Stimulated activated CD8-positive, alpha-beta memory T cell treated with anti-CD3 and anti-CD28 coated beads, Interleukin-2, amount 100 ng/mL, for 48 hours (primary cell): ENCODE measurements at places on chromosomes 5 and 9.

DNA sequence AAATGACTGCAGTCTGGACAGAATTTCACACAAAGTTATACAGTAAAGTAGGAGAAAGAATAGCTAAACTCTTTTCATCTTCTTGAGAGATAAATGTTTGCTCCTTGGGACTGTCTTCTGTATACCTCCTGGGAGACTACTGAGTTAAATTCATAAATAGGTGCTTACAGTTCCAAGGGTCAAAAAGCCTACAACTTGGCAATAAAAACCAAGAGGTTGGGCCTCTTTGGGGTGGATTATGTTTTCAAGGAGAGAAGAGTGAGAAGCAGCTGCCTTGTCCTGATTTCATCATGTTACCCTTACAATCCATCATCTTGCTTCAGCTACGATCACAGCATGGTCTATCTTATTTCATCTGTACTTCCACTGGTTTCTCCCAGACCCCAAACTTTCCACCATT, 213.2 kb upstream of the RPS23 start:
- DNase-seq, result no peak

GRCh38 chr5:173053041-173053440, 3.1 kb upstream of the CREBRF start:
- no peak for DNase-seq

GRCh38 chr5:157546456-157547100, 29.0 kb downstream of the ADAM19 start:
- DNase-seq, result no peak

DNA sequence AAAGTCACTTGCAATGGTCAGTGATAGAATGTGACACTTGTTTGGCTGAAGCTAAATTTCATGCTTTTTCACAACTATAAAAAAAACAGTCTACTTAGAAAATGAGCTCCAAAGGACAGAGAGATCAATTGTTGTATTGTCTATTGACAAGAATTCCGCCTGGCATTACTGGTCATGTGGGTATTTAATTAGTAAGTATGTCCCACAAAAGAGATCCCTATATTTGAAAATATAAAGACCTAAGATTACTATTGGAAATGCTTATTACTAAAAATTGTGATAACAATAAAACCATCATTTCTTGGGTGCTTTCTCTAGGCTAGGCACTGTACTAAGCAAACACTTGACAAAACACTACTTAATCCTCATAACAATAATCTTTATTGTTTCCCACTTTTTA, 745.2 kb upstream of the C9orf72 start:
- DNase-seq, result no peak

- no peak for DNase-seq
Measured at GRCh38 chr5:10789021-10789420, 28.0 kb upstream of the DAP start.

GRCh38 chr9:29798599-29798998, 2225.3 kb upstream of the C9orf72 start:
- DNase-seq, result no peak

DNA sequence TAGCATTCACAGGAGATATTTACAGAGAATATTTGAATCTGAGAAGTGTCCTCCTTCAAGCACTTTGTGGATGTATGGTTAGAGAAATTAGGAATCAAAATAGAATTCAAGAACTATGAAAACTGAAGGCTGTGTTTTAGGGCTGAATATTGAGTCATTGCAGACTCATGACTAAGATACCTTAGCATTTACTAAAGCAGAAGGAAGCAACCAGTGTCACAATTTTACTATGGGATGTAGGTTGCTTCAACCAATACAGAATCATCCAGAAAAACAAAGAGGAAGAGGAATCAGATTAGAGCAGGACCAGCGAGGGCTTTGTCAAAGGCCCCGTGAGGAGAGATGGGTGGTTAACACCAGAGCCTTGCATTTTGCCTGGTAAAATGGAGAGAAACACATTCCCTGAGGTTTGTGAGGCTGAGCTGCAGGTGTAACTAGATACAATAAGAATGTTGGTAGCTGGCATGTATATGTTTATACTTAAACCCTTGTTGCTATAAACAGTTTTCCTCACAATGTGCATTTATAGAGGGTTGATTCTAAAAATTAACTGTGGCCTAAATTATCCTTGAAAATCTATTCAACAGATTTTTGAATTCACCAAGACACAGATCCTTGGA, 518.1 kb downstream of the AGTPBP1 start:
- DNase-seq, result no peak

GRCh38 chr9:126198854-126199253, 127.8 kb upstream of the MVB12B start:
- no peak for DNase-seq

DNA sequence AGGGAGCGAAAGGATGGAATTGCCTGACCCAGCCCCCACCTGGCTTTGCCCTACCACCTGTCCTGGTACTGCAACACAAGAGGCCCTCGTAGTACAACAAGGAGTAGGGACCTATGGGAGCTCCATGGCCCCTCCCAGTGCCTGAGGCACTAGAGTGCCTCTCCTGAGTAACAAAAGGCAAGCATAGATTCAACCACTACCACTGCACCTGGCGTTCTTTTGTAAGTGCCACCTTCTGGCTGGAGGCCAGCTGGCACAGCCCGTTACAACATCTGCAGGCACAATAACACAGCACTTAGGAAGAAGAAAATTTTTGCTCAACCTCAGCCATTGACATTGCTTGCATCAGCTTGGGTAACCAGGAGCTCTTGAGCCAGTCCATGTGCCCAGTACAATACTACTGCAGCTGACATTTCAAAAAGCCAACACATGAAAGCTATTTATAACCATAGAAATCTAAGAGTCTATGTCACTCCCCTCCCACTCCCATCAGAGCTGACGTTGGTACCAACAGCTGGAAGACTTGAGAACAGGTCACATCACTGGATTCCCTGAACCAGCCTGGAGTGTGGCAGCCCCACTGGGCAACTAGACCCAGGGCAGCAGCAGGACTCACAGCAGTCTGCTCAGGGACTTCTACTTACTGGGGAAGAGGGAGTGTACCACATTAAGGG, 17.7 kb upstream of the FAM174A start:
- DNase-seq, result no peak

DNA sequence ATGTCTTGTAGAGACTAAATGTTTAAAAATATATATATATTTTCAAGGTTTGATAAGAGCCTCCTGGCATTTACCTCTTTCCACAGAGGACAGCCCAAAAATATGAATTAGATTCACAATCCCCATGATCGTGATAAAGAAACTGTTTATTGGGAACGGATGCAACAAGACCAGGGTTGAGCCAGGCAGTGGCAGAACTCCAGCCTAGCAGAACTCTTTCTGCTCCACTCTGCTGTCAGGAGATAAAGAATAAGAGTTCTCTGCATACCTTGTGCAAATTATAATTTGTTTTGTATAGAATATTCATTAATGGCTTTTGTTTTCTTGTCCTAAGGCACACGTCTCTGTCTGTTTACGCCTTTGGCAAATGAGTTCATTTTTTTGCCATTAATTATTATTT, 472.2 kb downstream of the TUSC1 start:
- DNase-seq, result no peak

DNA sequence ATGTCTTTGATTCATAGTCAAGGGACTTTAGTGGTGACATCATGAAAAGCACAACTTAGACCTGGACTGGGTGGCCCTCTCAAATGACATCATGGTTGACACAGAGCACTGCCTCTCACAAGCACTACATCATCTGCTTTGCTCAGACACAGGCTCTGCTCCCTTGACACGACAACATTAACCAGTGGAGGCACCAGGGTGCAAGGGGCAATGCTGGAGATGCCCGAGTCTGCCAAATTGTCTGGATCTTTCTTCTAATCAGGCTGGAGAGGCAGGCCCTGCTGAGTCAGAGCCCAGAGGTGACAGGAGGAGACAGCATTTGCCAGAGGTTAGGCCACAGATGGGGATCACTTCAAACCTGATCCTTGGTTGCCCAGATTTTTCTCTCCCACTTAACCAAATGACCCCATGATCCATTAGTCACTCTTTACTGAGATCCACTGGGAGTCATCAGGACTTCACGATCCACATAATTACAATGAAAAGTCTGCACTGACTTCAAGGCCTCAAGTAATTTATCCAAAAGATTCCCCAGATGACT, 174.4 kb downstream of the SLIT3 start:
- no peak for DNase-seq

DNA sequence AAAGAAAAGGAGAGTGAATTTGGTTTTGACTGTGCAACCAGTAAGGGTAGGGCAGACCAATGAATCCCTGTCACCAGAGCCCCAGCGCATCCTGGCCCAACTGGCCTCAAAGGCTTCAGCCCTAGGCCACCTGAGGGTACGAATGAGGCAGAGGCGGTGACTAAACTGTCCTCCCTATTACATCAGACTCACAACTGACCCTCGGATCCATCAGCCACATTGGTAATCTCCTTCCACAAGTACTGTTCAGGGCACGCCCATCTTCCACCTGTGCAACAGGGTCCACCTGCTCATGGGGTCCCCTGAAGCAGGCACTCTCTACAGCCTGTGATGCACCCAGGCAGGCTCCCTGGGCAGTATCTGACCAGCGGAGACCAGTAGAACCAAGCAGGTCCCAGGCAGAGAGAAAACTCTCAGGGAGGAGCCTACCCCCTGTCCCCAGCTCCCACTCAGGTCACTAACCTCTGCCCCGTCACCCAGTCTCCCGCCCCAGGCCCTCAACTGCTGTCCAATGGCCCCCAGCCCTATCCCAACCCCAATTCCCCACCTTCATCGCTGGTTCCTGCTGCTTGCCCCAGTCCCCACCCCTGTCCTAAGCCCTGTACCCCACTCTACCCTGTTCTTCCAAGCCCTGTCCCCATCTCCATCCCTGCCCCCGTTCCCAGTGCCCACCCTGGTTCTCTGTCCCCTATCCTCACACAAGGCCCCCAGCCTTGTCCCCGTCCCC, 904 bp downstream of the EDF1 start:
- no peak for DNase-seq

GRCh38 chr9:112552229-112553056, 65.8 kb downstream of the KIAA1958 start:
- DNase-seq, result no peak

DNA sequence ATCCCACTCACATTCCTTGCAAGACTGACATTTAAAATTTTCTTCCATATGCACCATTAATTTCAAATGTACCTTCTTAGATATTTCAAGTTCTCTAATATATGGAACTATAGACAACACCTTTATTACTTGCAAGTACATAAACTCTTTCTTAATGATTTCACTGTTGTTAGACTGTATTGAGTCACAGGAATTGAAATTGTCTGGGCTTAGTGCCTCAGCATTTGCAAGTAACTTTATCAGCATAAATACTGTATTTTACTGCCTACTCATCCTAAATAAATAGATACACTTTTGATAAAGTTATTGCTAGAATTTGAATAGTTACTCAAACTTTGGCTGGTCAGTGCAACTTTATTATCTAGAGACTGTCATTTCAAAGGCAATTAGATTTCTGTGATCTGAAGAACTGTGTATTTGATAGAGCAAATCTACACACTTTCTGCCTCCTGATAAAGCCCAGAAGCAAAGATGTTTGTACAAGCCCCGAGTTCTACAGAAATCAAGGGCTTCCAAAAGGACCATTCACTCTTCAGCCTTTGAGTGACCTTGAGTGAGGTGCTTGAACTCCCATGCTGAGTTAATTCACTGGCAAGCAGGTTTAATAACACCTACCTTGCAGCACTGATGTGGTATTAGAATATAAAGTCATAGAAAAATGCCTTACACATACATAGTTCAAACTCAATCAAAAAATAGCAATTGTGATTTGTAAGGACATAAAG, 91.6 kb downstream of the COX7C start:
- no peak for DNase-seq

DNA sequence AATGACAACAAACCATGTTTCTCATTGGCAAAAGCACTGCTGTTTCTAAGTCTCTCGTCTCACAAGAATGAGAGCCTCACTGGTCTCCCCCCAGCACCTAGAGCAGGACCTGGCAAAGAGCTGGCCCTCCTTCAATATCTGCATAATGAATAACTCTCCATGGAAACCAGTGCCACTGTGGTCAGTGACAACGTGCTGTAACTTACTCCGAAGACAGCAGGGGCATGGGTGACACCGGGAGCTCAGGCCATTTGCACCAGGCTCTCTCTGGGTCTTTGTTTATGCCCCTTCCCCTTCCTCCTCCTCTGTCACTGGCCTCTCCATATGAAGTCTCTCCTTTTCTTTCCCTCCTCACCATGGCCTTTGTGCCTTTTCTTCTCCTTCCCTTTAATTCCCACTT, 33.3 kb downstream of the TAS2R1 start:
- DNase-seq, result no peak

- no peak for DNase-seq
Measured at GRCh38 chr5:154077696-154078095, 38.9 kb downstream of the MFAP3 start.

GRCh38 chr9:121365564-121365963, 4.5 kb downstream of the STOM start:
- DNase-seq, result no peak

GRCh38 chr9:123257276-123257675, 11.1 kb downstream of the STRBP start:
- DNase-seq, result no peak

DNA sequence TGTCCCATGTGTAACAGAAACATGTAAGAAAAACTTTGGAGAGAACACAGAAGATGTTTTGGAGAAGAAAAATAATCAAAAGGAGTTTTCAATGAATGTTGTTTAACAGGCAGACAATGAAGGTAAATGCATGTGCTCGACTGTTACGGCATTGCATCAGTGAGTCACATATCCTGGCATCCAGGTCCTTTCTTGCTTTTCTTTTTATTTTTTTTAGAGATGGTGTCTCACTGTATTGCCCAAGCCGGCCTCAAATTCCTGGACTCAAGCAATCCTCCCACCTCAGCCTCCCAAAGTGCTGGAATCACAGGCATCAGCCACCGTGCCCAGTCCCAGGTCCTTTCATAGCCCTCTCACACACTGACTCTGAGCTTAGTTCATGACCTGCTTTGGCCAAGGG, 181.8 kb downstream of the DTWD2 start:
- DNase-seq, result no peak

DNA sequence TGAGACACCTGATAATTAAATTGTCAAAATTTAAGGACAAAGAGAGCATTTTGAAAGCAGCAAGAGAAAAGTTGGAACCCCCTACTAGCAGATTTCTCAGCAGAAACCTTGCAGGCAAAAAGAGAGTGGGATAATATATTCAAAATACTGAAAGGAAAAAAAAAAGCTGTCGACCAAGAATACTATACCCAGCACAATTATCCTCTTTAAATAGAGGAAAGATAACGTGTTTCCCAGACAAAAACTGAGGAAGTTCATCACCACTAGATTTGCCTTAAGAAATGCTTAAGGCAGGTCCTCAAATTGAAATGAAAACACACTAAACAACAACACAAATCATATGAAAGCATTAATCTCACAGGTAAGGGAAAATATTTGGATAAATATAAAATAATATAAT, 27.0 kb downstream of the HSD17B3 start:
- no peak for DNase-seq

- DNase-seq, result no peak
Measured at GRCh38 chr9:134136118-134136995, 475 bp downstream of the WDR5 start.

GRCh38 chr9:121300283-121301119, 32.5 kb downstream of the GSN start:
- DNase-seq, result no peak
